ENCODE measurements at places on chromosomes 11 and 22. TPM values are rescaled to one million over a fixed set of nuclear protein-coding genes. Genes with fewer than 3 reads are reported as not detected.
A peak's percentile ranks its signal among the peaks of the same experiment; 100 is the strongest.

Gene OR4D5
- total RNA-seq, result not detected

Gene PLAAT4
- total RNA-seq, result 269 TPM

DNA sequence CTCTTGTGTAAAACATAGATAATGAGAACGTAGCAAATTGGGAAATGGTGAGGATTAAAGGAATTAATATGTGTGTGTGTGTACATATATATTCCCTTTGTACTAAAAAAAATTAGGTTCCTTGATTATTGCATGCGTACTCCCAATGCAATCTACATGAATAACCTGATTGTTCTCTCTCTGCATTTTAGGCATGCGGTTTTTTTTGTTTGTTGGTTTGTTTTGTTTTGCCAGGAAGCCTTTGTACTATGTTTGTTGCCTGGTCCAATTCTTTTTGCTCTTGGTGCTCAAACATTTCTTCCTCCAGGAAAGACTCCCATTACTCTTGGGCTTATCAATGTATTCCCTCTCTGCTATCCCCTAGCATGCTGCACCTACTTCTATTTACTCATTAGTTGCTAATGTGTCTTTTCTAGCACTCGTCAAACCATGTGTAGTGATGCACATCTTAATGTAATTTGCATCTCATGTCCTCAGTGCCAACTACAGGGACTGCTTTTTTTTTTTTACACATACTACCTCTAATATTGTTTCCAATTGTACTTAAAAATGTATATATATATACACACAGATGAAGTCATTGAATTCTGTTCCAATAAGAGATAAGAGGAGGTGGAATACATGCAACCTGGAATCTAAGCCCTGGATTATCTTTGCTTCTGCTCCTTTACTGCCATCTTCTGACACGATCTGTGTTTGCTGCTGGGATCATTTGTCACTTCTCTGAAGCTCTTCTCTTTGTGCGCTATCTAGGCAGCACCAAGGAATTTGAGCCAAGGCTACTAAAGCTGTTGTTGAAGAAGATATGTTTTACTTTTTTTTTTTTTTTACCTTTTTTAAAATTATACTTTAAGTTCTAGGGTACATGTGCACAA lies 197.2 kb upstream of the ANO3 start:
- peak; percentile 23 for DNase-seq

DNA sequence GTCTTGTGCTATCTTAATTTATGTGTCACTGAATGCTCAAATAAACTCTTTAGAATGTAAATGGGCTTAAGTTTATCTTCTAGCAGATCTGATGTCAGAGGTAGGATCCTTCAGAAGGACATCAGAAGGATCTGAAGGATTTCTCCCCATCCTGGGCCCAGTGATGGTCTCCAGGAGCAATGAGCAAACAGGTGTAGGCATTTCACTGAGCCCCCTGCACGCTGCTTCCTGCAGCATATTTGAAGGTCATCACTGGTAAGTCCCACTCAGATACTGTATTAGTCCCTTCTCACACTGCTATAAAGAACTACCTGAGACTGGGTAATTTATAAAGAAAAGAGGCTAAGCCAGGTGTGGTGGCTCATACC lies 4.5 kb downstream of the GSTP1 start:
- DNase-seq, result no peak

Measured in Calu3 (cell line).